ENCODE measurements at places on chromosomes 12 and 14.
A peak's percentile ranks its signal among the peaks of the same experiment; 100 is the strongest.

- no peak for DNase-seq
Measured at GRCh38 chr14:35122696-35123387, 490 bp downstream of the PRORP start.

GRCh38 chr12:48105321-48105866, 485 bp downstream of the SENP1 start:
- no peak for DNase-seq

GRCh38 chr12:80745851-80746505, 29.3 kb downstream of the MYF5 start:
- DNase-seq, result no peak

- DNase-seq, result no peak
Measured at GRCh38 chr12:47707905-47708543, 2.2 kb upstream of the RPAP3 start.

DNA sequence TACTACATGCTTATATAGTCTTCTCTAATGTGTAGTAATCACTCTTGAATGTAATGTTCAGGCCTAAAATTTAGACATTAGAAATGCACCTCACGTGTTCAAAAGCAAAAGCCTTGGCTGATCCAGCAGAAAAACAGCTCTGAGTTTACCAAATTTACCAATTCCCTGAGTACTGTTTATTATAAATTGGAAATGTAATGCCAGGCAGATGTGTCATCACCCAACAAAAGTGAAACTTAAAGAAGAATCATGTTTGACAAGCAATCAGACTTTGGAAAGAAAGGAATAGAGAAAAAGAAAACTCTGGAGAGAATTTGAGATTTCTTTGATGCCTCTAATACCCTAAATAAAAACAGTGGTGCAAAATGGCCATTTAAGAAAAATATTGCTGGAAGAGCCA, 26.5 kb upstream of the STRAP start:
- DNase-seq, result no peak

DNA sequence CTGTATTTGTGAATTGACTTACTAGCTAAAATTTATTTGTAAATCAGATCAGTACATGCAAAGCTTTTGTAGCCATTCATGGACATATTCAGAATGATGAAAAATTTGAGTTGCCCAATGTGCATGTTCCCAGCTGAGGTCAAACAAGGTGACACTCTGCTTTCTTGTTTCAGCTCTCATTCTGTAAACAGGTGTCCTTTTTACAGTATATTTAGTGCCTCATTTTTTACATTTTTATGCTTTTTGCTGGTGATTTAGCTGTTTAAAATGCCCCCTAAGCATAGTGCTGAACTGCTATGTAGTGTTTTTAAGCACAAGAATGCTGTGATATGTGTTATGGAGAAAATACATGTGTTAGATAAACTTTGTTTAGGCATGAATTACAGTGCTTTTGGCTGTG, 76.3 kb downstream of the MIA2 start:
- no peak for DNase-seq

GRCh38 chr14:90585106-90585505, 188.3 kb downstream of the CALM1 start:
- DNase-seq, result no peak

DNA sequence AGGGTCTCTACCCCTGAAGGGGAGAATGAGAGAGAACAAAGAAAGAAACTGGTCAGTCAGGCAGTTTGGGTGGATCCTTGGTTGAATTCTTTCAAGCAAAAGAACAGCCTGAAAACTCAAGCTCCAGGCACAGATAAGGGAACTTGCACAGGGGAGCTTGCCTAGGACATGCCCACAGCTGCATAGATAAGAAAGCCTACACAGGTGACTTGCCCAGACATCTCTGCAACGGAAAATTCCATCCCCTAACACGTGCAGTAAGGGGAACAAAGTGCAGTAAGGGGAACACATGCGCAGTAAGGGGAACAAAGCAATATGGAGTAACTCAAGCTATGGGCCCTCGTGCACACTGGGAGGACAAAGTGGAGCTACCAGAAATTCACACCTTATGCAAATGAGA, 540.1 kb upstream of the MIS18BP1 start:
- no peak for DNase-seq

- no peak for DNase-seq
Measured at GRCh38 chr14:78090864-78091263, 79.3 kb upstream of the NRXN3 start.

GRCh38 chr14:59377991-59378601, 87.1 kb downstream of the GPR135 start:
- no peak for DNase-seq

- DNase-seq, result peak; percentile 68
Measured at GRCh38 chr12:56987551-56988053, 18.7 kb downstream of the ZBTB39 start.

DNA sequence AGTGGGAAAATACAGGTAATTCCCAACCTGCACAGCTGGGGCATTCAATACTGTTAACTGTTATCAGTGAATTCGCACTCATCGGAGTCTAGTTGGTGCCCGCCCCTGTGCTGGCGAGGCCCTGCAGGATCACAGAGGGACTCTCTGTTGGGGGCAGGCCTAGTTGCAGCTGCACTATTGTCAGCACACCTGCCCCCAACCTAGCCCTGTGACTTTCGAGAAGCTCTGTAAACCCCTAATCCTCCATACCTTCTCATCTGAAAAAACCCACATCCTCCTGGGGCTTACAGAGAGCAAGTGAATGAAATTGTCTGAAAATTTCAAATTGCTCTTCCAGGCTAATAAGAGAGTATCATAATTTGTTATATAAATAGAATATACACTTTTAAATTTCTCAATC, 132.2 kb upstream of the NUDT4 start:
- no peak for DNase-seq

DNA sequence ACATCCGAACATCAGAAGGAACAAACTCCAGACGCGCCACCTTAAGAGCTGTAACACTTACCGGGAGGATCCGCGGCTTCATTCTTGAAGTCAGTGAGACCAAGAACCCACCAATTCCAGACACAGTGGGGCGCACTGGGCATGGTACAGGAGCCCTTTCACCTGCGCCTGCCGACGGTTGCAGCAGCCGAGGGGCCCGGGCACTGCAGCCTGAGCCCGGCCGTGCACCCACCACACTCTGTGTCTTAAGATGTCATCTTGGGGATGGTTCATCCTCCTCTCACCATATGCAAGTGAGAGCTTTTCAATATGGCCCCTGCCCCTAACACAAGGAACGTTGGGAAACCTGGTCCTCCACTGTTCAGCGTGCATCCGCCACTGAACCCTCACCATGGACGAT, 288.3 kb downstream of the TTC8 start:
- no peak for DNase-seq

DNA sequence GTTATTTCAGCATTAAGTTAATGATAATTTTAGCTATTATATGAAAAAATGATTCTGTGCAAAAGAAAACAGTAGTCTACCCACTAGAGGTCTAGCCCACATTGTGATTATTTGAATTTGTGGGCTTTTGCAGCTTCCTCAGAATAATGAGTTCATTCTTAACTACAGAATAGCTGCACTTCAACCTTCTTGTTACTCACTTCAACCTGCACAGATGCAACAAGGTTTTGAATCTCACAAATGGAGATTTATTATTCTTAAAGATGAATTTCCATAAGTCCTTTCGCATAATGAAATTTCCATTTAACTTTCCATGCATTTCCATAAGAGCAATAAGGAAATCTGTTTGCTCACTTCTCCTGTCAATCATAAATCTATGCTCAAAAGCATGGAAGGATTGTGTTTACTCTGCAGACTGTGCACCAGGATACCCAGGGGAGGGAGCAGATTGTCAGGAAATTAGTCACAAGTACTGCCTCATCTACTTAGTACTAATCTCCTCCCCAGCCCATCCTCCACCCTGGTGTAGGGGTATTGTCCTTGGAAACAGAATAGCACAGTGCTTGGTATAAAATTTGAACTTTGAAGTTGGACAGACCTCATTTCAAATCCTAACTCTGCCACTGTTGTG, 24.1 kb downstream of the PTGER2 start:
- no peak for DNase-seq

DNA sequence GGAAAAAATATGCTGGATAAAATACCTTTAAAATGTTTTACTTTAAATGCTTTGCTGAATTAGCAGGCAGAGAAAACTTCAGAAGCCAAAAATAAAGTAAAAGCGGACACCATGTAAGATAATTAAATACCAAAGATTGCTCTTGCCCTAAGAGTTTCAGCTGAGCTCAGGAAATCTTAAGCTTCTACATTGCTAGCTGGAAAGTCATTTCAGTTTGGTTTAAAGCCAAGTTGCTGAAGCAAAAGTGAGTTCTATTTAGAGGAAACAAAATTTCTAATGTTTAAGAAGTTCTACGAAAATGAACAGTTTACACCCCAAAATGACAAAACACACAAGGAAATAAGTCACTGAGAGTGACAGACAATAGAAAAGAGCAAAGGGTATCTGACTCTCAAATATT, 310.0 kb downstream of the ADAMTS20 start:
- DNase-seq, result no peak

- DNase-seq, result peak; percentile 27
Measured at GRCh38 chr12:2691006-2691344, 103.8 kb upstream of the FKBP4 start.

DNA sequence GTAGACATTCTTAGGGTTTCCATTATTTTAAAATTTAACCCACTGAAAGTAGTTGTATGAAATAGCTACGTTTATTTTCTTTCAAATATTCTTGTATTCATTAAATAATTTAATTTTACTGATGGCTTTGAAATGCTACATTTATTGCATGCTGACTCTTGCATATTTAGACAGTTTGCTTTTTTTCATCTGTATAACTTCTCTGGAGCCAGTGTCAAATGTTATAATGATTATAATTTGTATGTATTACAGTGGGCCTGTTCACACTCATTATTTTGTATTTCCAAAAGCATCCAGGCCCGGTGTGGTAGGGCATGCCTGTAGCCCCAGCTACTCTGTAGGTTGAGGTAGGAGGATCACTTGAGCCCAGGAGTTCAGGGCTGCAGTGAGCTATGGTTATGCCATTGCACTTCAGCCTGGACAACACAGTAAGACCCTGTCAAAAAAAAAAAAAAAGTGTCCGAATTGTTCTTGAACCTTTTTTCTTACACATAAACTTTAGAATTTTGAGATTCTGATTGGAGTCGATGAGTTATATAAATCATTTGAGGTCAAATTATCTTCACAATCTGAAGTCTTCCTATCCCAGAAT, 905 bp downstream of the ZNF84 start:
- DNase-seq, result no peak

DNA sequence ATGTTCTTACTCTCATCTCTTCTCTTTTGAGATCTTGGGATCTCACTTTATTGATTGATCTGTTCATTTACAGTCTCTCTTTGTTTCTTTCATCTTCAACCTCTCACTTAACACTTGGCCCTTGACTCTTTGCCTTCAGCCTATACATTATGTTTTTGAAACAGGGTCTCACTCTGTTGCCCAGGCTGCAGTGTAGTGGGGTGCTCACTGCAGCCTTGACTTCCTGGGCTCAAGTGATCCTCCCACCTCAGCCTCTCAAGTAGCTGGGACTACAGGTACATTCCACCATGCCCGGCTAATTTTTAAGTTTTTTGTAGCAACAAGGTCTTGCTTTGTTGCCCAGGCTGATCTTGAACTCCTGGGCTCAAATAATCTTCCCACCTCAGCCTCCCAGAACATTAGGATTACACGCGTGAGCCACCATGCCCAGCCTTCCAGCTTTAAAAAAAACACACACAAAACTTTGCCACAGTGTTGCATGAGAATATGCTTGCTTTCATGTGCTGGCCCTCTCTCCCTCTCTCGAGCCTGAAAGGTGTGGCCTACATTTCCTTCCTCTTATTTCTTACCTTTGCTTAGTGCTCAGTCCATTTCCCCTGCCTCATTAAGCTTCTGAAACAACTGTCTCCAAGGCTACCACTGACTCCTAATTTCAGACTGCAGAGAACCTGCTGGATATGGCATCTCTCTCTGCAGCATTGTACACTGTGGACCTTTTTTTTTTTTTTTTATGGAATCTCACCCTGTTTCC, 9.9 kb downstream of the DIP2B start:
- no peak for DNase-seq

DNA sequence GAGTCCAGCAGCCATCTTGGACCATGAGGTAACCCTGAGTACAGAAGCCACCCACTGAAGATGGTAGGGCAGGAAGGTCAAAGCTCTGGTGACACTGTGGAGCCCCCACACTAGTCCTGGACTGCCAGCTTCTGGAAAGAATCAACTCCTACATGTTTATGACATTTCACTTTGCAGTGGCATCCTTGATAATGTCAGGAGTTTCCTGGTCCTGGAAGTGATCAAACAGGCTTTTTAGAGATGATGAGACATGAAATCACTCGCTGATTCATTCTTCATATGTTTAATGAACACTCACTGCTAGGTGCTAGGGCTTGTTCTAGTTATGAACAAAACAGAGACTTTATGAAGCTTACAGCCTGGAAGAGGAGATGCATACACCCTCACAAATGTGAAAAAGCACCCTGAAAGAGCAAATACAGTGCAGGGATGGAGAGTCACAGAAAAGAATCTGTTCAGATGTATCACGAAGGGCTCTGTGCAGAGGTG, 15.8 kb upstream of the HNF1A start:
- DNase-seq, result no peak
